ENCODE measurements at places on chromosomes 5 and 9.

DNA sequence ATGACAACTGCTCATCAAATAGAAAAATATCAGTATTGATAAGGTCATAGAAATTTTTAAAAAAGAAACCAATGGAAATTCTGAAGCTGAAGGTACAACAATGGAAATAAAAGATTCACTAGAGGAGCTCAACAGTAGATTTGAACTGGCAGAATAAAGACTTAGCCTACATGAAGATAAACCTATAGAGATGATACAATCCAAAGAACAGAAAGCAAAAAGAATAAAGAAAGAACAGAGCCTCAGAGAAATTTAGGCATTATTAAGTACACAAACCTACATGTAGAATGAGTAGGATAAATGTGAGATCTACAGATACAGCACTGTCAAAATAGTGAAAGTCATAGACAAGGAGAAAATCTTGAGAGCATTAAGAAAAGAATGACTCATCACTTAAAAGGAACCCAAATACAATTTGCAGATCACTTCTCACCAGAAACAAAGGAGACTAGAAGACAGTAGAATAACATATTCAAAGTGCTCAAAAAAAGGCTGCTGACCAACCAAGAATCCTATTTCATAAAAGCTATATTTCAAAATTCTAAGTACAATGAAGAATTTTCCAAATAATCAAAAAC is 47.8 kb upstream of the HTR4 start:
- DNase-seq, result no peak

GRCh38 chr9:112271466-112272098 is 61.8 kb downstream of the PTBP3 start:
- peak; percentile 23 for DNase-seq

- DNase-seq, result no peak
These were observed 226.4 kb downstream of the PCSK5 start for GRCh38 chr9:76116913-76117312.

GRCh38 chr5:144972317-144972716 is 801.6 kb downstream of the KCTD16 start:
- DNase-seq, result no peak

GRCh38 chr5:1638658-1639400 is 115.1 kb upstream of the LPCAT1 start:
- DNase-seq, result no peak

DNA sequence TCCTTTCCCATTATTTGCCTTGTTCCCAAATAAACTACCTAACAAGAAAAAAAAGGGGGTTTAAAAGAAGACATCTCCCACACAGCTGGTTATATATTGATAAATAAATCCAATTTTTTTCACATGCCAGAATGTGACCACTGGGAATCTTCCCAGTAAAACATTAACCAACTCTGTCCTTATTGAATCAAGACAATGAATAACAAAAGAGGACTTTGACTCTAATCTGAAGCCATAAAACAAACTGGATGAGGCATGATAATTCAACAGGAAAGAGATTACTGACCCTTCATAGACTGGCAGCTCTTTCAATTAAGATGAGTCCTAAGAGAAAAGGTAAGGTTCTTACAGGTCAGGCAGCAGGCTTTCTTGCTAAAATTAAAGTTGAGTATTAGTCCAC is 165.8 kb upstream of the CDH6 start:
- no peak for DNase-seq

DNA sequence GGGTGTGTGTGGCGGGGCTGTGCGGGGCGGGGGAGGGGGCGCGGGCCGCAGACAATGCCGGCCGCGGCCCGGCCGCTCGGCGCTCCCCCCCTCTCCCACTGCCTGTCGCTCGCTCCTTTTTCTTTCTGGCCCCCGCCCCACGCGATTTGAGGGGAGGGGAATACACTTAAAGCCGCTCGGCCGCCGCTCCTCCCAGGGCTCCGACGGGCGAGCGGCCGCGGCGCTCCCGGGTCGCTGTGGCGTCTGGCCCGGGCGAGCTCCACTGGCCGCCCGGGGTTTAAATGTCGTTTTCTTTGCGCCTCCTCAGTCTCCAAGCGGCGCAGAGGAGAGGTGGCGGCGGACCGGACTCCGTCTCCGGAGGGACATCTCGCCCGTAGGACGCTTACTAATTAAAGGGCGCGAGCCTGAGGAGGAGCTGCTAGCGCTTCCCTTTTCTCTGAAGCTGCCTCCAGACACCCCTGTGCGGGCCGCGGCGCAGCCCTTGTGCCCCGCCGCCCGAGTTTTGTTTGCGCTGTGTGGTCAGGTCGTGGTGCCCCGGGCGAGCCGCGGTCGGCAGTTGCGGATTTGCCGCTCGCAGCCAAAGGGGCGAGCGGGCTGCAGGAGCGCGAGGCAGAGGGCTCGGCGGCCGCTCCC is 1.4 kb downstream of the ZSWIM6 start:
- no peak for DNase-seq

DNA sequence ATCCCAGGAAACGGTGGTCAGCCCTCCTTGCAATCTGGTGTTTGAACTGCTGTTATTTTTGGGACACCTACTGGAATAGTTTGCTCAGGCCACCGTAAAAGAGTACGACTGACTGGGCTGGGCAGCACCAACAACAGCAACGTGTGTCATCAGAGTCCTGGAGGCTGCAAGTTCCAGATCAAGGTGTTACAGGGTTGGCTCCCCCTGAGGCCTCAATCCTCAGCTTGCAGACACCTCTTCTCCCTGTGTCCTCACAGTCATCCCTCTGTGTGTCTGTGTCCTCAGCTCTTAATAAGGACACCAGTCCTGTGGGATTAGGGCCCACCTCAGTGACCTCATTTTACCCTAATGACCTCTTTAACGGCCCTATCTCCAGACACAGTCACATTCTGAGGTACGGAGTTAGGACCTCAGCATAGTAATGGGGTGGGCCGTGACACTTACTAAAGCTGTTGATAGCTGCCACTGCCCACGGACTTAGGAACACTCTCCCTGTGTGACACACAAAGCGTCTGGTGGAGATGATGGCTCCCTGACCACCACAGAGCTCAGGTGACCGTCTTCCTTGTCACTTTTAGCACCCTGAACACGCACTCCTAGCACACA is 16.8 kb downstream of the GLT6D1 start:
- DNase-seq, result no peak

- peak; percentile 98 for DNase-seq
These were observed 117.0 kb downstream of the NXNL2 start for GRCh38 chr9:88651682-88652633.

- DNase-seq, result no peak
These were observed 23.5 kb upstream of the HAND1 start for GRCh38 chr5:154501566-154501965.

DNA sequence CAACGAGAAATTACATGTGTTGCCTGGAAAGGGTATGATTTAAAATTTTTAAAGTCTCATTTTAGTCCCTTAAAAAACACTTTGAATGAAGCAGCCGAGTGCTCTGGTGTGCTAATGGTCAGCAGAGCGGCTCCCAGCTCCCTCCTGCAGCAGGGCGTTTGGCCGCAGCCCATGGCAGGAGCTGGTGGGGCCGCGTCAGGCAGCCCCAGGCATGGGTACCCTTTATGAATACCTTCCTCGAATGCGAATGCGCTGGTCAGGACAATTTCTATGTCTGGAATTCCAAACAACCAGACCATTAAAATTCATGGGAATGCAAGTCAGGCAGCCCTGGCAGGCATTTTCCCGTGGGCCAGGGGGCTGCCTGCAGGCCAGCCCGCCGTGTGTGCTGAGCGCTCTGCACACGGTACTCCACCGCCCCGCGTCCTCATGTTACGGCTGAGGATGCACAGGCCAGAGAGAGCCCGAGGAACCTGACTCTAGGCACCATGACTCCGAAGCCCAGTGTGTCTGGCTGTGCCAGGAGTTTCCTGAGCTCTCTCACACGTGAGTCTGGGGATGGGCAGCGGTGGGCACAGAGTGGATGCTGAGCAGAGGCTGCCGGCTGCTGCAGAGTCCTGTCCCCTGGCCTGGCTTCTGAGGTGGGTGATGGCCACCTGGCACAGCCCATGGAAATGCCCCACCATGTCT is 123.7 kb downstream of the WNK2 start:
- DNase-seq, result no peak

DNA sequence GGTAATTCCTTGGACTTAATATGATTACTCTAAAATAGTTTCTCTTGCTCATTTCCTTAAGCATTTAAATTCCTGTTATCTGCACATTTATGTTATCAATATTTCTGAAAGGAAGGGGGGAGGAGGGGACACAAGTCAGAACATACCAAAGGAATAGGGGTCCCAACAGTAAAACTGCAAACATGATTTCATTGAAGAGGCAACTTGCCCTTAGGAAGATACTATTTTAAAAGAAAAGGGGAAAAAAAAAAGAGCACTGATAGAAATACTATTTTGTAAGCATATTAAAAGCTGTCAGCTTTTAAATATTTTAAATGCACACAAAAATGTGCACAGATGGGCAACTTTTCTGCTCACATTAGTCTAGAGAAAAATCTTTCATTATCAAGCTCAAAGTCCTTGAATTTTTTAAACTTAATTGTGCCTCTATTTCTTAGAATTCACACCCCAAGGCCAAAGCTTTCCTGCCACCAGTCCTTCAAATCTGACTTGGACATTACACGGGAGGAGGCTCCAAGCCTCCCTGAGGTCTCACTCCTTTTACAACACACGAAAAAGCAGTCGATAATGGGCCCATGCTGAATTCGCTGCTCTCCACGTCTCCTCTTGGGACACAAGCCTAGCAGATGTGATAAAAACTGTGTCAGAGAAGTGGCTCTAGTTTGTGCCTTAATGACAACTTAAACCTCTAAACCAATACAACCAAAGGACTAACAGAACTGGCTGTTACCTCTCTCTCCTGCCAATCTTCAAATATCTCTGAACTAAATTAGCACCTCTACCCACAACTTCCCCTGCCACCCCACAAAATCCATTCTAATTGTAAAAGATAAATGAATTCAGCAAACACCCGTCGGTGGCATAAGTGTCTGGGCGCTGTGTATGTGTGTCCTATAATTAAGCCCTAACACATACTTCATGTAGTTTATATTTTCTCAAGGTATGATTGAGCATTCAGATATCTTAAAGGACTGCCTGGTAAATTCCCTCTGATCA is 154.3 kb downstream of the DENND1A start:
- DNase-seq, result no peak

- no peak for DNase-seq
These were observed 226.3 kb downstream of the ENC1 start for GRCh38 chr5:74414228-74414627.

DNA sequence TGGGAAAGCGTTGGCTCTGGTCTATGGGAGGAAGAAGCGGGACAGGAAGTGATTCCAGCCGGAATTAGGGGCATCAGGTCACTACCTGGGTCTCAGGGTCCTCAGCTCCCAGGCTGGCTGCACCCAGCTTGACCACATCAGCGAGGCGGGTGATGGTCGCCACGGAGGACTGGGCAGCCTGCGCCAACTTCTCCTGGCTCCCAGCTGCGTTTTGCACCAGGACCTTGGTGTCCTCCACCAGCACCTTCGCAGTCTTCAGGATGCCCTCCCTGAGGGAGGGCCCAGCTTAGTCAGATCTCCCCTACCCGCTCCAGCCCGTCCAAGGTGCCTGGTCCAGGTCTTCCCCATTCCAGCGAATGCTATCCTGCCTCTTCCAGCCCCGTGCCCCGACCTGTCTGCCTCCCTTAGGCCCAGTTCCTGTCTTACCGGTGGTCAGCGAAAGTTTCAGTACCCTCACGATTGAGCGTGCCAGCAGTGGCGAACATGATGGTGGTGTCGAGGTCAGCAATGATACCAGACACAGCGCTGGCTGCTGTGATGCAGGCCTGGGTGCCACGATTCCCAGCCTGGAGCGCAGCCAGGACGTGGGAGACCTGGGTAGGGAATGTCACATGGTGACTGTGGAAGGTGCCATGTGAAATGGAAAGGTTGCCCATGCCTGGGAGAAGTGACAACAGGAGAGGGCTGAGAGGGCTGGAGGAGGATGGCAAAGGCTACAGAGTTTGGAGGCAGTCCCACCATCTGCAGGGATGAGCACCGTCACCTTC is 14.4 kb upstream of the TPM2 start:
- no peak for DNase-seq
